Posterior cingulate gyrus (tissue), 11 donors: ENCODE measurements at places on chromosomes 5 and 9.

GRCh38 chr9:110346325-110346724 lies 8.7 kb upstream of the TXNDC8 start:
- no peak for DNase-seq

DNA sequence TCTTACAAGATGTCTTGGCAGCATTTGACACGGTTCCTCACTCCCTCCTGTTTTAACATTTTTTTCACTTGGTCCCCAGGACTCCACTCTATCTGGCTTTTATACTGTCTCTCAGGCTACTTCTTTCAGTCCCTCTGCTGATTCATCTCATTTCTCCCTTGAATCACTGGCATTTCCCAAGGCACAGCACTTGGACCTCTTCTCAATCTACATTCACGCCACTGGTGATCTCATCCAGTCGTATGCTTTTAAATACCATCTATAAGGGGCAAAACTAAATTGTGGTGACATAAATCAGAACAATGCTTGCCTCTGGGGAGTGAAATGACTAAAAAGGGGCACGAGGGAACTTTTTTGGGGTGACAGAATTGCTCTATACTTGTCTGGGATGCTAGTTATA lies 47.1 kb downstream of the MAPKAP1 start:
- DNase-seq: no peak

GRCh38 chr5:133685402-133686018 lies 73.2 kb upstream of the FSTL4 start:
- DNase-seq: no peak

DNA sequence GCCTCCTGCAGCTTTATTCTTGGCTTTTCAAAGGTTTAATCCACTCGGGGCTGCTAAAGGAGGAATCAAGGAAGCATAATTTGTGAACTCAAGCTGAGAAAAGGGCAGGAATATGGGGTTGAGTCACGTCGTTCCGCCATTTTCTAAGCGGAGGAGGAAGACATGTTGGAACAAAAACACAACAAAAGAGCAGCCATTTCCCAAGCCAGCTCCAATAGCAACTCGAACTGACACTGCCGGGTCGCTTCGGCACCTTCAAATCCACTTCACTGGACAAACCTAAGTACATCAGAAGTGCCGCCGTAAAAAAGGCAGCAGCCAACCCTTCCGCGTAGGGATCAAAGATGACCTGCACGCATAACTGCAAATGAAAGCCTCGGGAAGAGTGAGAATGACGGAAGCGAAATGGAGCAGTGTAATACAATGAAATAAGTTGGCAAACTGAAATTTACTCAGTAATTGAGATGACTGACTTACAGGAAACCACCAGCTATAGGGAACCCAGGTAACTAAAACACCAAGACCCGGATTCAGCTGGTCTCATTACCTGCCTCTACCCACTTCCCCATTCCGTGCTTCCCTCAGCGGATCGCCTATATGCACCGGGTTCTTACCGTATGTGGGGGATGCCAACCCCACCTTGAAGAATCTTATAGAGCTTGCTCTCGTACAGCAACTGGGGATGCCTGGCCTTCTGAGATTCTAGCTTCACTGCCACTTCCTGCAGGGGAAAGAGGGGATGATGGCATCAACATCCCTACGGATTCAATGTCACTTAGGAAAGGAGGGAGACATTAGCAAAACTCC lies 1.6 kb downstream of the CSNK1A1 start:
- DNase-seq: no peak
